Stimulated activated CD8-positive, alpha-beta memory T cell treated with anti-CD3 and anti-CD28 coated beads, Interleukin-4, amount 100 ng/mL, for 1 hour (primary cell): ENCODE measurements at places on chromosomes 3 and 15.

DNA sequence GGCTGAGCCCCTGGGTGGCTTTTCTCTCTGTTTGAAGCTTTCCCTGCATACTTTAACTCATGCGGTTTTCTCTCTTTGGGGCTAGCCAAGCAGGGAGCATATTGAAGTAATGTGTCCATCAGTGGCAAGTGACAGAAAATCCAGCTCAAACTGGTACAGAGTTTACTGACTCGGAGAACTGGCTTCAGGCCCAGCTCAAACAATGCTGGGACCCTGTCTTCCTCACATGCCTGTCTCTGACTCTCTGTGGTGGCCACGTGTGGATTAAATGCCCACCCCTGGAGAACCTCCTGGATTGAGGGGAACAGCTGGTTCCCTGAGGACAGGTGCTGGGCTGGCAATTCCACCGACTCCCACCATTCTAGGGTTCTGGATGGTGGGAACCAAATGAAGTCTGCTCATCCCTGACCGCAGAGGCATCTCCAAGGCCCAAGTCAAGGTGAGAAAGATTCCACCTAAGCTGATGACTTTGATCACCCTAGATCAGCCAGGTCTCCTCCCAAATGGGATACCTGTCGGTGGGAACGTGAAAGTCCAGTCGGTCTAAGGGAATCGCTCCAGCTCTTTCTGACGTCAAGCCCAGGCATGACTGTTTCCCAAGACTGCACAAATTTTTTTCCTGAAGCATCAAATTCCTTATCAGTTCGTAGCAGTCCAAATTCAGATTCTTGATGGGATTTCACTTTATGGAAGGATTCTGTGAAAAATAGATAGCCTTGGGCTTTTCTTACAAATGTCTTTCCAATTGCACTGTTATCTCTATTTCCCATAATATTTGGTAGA is 16.3 kb upstream of the HDAC11 start:
- no peak for DNase-seq

DNA sequence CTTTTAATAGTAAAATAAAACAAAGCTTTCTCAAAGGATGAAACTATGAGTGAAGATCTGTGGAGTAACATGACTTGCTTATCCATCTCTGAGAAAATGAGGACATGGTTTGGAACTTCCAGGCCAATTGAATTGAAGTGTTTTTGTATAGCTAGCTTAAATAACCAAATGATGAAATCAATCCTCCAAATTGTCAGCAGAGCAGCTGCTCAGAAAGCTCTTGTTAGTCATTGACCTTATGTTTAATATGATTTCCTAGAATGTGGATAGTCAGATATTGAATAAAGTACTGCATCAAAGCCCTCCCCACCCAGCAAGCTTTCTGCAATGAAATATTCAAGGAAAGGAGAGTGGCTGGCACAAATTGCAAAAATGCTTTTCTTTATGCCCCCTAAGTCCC is 437.2 kb downstream of the MFSD1 start:
- no peak for DNase-seq

GRCh38 chr3:5277612-5278236 is 90.2 kb downstream of the EDEM1 start:
- DNase-seq: no peak

- no peak for DNase-seq
These were observed 18.6 kb downstream of the ZIC1 start for GRCh38 chr3:147427746-147428145.

DNA sequence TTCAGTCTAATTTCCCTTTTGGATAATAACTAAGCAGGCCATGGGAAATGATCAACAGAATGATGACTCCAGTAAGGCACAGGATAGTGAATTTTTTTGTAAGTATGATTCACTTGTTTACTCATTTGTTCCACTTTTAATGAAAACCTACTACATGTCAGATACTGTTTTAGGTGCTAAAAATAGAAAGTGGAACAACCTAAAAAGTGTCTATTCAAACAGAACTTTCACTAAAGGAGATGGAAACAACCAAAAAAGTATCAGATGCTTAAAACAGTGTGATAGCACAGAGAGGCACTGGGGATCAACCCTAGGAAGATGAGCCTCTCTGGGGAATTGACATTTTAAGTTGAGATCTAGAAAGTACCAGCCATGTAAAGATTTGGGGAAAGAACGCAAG is 11.1 kb downstream of the RYK start:
- no peak for DNase-seq

GRCh38 chr3:10716964-10717363 is 99.1 kb upstream of the SLC6A11 start:
- DNase-seq: no peak

DNA sequence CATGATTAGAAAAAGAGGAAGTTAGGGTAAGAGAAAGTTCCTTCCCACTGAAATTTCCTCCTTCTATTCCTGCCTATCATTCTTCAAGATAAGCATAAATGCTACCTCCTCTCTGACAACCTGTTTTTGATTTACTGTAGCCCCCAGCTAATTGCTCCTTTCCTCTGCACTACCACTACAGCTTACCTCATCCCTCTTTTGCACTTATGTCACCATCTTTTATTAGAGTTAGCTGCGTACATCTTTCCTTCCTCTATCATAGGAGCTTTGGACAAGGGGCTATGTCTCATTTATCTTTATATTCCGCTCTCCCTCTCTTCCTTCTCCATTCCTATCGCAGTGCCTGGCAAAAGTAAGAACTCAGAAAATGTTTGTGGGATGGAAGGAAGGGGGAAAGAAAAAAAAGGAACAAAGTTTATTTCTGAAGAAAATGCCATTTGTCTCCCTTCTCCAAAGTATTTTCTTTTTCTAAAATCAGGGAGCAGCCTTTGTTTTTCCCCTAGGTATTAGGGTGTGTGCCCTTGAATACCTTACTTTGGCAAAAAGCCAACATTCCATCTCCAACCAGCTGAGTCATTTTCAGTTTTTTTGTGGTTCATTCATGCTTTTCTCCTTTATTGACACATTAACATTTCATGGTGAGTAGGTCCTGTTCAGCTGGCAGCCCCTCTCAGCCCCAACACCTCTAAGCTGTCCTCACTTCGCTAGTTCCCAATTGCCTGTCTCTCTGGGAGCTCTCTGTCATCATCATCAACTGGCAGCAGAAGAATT is 87.6 kb upstream of the SOX2 start:
- no peak for DNase-seq

DNA sequence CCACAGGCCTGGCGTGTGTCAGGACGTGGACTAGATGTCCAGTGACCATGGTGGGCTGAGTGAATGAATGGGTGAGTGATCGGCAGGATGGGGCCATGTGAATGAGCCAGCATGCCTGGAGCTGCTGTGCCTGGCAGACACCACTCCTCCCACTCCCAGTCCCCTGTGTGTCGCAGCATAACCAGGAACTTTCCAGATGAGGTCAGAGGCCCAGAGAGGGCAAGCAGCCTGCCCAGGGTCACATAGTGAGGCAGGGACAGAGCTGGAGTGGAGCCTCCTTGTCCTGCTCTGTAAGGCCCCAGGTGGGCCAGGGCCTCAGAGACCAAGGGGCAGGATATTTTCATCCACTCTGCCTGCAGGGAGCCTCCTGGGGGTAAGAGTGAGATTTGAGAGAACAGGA is 6.4 kb downstream of the IQSEC1 start:
- DNase-seq: no peak
